ENCODE measurements at places on chromosomes 7 and 10.

- DNase-seq: no peak
Measured at GRCh38 chr10:99529591-99530107, 3.1 kb upstream of the NKX2-3 start.

DNA sequence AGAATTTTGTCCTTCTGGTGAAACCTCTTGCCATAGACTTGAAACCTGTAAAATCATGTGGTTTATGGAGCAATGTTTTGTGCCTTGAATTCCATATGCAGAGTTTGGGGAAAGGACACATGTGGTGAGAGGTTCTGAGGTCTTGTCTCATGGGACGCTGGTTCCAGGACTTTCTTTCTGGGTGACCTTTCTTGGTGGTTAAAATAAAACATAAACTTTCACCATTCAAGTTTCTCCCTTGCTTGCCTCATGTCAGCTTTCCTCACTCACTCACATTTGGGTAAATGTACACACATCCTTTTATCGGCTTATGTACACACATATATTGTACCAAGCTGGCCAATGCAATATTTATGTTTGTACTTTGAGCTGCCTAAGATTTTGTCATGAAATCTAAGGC, 144.9 kb upstream of the CELF2 start:
- no peak for DNase-seq

DNA sequence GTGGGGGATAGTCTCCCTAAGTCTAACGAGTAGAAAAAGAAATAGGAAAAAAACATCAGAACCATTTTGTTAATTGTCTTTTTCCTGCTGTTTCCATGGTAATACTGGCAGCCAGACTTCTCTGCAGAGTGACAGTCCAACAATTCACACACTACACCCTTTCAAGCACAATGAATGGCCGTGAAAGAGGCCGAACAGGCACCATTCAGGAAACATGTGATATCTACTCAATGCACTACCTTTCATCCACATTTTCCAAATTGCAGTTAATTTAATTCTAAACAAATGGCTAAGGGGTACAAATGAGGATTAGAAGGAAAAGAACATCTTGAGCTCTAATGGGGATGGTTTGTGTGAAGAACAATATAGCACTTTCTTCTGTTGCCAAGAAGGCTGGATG, 358.5 kb upstream of the ANKRD30A start:
- DNase-seq: no peak

DNA sequence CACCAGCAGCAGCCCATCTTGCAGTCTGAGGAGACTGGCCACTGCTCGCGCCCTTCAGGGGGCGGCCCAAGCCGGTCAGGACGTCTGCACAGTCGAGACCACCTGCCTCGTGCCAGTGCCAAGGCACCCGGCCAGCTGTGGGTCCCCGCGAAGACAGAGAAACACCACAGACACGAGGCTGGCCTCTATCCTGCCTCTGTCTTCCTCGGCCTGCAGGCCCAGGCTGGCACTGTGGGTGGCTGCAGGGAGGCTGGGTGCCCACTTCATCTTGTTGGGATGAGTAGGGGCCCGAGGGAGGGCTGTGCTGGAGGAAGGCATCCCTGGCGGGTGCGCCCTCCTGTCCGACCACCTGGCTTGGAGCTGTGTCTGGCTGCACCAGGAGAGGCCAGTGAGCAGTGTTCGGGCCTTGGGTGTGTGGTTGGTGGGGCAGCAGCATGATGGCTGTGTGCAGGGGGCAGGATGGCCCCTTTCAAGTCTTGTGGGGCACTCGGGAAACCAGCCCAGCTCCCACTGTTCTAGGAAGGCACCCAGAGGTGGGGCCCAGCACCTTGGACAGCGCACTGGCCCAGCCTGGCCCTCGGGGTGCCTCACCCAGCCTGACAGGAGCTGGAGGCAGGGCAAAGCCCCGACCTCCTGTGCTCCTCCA, 7.3 kb downstream of the DPYSL4 start:
- DNase-seq: no peak

DNA sequence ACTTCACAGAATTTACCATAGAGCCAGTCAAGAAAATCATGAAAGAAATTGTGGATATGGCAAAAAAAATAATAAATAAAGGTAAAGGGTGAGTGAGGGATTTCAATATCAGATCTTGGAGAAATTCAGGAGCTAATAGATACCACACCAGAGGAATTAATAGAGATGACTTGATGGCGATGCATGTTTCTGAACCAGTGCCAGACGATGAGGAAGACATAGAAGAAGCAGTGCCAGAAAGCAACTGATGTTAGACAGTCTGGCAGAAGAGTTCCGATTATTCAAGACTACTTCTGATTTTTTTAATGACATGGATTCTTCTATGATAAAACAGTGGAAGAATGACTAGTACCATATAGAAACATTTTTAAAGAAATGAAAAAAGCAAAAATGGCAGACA, 314.7 kb downstream of the BICC1 start:
- no peak for DNase-seq

DNA sequence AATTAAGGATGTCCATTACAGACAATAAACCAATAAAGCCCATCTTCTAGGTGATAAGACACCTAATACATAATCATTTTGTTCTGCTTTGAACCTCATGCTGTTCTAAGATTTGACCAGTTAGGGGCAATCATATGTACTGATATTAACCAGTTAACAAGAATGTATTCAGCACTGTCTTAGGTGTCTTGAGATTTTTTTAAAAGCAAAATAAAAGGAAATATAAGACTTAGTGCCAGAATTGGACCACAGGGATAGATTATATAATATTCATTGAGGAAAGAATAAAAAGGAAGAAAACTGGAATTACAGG, 32.0 kb downstream of the IMMP2L start:
- no peak for DNase-seq

GRCh38 chr7:50502947-50503346, 52.8 kb upstream of the FIGNL1 start:
- DNase-seq: no peak

- peak; percentile 84 for DNase-seq
Measured at GRCh38 chr7:116211006-116211912, 920 bp downstream of the TES start.

DNA sequence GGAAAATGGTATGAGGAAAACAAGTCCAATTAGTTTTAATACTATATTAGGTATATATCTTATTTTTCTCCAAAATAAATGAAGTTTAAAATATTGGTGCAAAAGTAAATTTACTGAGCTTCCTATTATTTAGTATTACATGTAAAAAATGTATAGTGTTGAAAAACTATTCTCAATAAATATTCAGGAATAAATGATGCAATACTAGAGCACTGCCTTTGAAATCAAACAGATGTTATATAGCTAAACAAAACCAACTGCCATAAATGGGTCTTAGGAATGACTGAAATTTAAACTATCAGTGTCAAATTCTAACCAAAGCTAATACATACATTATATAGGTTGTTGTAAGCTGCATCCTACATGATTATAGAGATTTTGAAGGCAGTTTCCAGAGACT, 1434.0 kb upstream of the LRRTM3 start:
- no peak for DNase-seq

DNA sequence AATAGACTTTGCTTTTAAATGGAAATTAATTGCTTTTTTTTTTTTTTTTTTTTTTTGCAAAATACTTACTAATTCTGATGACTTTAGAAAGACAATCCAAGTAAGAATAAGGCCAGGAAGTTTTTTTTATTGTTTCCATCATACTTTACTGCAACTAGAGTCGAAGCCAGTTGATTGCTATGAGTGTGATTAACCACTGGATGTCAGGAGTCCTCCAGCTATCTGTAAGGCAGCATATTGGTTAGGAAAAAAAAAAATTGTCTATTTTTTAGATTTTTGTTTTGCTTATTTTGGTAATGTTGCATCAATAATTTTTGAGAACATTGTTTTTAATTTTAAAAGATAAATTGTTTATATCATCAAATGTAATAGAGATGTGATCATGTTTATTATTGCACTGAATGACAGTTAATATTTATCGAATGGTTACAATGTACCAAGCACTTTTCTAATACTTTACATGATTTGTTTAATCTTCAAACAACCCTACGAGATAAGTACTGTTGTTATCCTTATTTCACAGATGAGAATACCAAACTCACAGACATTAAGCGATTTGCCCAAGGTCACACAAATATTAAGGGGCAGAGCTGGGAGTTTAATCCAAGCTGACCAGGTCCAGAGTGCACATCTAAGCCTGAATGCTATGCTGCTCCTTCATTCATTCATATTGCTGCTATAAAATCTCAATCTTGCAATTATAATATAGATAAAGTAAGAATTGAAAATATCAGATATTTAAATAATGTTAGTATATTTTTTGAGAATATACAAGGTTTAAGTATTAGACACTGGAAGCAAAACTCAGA, 19.9 kb upstream of the LMOD2 start:
- DNase-seq: no peak

DNA sequence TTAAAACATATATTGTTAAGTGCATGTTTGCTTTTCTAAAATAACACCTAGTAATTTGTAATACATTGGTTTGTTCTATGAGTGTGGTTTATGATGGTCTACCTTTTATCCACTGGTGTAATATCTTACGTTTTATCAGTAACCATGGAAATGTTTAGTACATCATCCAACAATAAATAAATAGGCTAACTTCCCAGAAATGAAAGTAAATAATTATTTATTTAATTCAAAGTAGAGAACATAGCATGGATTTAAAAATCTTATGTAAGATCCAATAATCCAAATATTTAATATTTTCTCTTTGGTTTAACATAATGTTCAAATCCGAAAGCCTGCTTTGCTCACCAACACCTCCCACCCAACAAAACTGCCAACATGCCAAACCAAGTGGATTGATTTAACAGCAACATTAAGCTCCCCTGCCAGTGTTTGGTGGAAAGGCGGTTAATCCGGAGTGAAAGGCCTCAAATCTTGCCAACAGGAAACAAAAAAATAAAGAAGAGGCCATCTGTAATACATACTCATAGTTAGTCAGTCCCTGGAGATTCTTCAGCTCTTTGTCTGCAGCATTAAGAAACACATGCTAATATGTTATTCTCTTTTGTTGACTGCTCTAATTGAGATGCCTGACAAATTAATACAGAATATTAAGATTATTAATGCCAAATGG, 897.8 kb downstream of the CNTNAP2 start:
- no peak for DNase-seq

- DNase-seq: no peak
Measured at GRCh38 chr7:113562801-113563200, 356.0 kb downstream of the PPP1R3A start.

DNA sequence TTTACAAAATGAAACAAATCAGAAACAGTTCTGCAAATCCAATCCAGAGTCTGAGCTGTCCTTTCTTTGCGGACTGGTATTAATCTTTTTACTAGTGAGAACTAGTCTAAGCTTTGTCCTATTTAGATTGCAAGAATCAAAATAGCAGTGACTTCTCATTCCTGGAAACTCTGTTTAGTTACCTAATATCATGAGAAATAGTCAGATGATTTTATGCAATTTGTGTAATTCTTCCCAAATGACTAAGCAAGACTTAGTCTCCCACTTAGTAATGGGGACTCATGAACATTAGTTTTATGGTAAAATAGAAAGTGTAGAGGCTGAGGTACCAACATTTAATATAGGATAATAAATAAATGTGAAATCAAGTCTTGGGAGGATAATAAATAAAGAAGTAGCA, 341.3 kb downstream of the DNAJB9 start:
- DNase-seq: no peak

DNA sequence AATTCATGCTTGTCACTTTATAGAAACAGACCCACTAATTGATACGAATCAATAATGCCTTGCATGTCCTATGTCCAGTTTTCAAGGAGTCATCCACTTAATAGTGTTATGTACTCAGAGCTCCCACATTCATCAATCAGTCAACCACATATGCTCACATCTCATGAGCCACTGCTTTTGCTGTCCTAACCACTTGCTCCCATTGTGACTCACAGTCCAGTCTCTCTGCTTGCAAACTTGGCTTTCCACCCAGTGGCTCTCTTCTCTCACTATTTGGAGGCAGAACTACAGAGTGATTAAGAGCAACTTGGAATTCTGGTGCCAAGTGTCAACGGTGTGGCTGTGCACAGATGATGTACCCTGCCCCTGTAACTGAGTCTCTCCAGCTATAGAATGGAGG, 166.0 kb downstream of the SNX13 start:
- DNase-seq: peak; percentile 49

DNA sequence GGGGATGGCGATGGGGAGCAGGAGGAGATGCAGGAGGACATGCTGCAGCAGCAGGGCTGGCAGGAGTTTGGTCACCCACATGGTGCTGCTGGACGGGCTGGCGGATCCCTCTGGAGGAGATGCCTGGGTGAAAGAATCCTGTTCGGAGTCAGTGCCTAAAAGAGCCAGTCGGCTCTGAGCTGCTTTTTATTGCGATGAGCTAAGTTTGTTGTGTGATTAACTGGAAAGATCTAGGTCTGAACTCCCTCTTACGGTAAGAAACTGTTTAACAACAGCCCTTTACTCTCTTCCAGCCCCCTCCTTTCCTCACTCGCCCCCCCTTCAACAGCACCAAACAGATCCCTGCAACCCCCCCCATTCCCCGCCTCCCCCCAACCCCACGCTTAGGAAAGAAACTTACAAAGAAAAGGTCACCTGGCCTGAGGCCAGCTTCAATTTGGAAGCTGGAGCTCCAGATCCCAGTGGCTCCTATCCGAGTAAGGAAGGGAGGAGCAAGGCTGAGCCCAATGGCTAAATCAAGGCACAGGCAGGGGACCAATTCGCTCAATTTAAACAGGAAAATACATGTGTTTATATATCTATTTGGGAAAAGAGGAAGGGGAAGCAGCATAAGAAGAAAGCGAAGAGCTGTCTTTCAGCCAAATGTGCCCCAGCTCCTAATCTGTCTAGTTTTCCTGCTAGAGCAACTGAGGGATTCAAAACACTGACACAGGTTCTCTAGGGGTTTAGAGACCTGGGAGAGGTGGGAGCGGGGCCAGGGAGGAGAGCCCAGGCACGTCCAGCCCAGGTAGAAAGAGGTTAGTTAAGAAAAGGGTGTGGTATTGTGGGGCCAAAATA, at the start of gene HGF:
TSS of gene HGF (minus strand) at position 157 of the 837 bp plus-strand sequence. CDS start at position 81, 76 bp downstream.
- no peak for DNase-seq

DNA sequence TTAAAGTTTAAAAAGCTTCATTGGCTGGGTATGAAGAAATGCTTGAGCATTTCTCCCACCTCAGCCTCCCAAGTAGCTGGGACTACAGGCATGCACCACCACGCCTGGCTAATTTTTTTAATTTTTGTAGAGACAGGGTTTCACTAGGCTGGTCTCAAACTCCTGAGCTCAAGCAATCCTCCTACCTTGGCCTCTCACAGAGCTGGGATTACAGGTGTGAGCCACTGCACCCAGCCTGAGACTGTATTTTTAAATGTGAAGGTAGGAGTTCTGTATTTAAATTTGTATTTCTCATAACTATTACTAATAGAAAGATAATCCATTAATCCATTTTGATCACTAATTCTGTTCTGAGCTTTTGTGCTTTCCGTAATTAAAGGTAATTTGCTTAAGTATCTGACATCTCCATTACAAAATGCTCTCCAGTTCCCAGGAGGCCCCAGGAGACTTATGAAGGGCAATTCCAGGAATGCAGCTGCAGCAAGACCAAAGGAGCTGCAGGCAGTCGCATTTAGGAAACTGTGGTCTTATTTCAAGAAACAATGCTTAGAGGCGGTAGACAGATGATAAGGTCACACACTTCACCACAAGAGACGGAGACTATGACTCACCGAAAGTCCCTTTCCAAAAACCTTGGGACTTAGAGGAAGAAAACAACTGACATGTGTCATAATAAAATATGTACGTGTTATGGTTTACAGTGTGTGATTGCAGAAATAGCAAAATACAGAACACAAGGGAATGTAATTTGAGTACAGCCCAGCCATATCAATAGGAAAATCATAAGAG, 23.3 kb downstream of the YAE1 start:
- DNase-seq: peak; percentile 69

GRCh38 chr7:46880508-46881196, 701.3 kb downstream of the TNS3 start:
- no peak for DNase-seq

All from HS-27A (cell line).